ENCODE measurements at places on chromosomes 16 and 17.

DNA sequence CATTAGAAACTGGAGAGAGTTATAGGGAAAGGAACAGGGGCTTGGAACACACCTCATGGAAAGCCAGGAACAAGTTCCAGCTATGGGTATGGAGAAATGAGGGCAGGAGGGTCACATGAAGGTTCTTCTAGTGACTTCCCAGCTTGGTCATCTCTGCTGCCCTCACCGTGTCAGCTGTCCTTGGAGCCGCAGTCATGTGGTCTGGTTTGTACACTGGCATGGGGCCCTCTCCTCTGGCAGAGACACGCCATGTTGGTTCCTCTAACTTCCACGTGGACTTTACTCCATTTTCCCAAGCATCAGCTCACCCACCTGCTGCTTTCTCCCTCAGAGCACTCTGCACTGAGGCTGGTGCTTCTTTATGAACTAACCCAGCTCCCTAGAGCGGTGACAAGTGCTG is 26.3 kb downstream of the MPG start:
- DNase-seq = no peak

- peak; percentile 24 for DNase-seq
These were observed 218.5 kb upstream of the CIBAR2 start for GRCh38 chr16:85330694-85331188.

DNA sequence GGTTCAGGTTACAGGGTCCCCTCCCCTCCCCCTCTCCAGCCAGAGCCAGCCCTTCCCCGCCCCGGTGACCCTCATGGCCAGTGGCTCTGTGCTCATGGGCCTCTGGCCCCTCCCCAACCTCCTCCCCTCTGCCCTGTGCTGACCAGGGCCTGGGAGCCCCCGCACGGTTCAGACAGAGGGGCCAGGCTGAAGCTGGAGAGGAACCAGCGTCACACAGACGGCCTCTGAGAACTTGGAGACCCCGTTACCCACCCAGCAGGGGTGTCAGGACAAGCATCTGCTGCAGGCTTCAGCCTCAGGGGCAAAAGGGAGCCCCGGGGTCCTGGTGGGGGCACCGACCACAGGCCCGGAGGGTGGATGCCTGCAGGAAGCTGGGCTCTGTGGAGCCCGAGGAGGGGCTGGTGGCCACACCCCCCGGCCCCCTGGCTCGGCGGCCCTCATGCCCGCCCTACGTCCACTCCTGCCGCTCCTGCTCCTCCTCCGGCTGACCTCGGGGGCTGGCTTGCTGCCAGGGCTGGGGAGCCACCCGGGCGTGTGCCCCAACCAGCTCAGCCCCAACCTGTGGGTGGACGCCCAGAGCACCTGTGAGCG is at the start of gene WFIKKN1:
Gene WFIKKN1 (plus strand): TSS at position 171 of the 591 bp plus-strand sequence. CDS start 269 bp downstream, at position 440.
- no peak for DNase-seq

- no peak for DNase-seq
These were observed 16.3 kb downstream of the HS3ST4 start for GRCh38 chr16:25707982-25708583.

- no peak for DNase-seq
These were observed 302.9 kb upstream of the XYLT1 start for GRCh38 chr16:17773698-17774101.

DNA sequence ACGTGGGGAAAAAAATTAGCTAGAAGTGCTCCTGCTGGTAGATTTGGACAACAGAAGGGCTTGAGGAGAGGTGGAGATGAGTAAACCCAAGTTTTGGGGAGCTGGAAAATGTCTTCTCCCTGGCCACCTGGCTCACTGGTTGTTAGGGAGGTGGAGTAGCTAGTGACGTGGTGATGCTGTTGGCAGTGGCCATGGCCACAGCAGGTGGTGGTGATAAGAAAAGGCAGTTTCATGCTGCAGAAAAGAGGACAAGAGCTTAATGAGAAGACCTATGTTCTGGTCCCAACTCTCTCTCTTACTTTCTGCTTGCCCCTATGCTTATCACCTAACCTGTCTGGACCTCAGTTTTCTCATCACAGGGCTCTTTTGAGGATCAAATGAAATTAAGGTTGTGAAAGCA is 223.5 kb upstream of the N4BP1 start:
- DNase-seq = no peak

- peak; percentile 34 for DNase-seq
These were observed 72.7 kb downstream of the CYLD start for GRCh38 chr16:50814541-50814940.

- no peak for DNase-seq
These were observed 86.6 kb downstream of the PRKCB start for GRCh38 chr16:23922406-23922805.

DNA sequence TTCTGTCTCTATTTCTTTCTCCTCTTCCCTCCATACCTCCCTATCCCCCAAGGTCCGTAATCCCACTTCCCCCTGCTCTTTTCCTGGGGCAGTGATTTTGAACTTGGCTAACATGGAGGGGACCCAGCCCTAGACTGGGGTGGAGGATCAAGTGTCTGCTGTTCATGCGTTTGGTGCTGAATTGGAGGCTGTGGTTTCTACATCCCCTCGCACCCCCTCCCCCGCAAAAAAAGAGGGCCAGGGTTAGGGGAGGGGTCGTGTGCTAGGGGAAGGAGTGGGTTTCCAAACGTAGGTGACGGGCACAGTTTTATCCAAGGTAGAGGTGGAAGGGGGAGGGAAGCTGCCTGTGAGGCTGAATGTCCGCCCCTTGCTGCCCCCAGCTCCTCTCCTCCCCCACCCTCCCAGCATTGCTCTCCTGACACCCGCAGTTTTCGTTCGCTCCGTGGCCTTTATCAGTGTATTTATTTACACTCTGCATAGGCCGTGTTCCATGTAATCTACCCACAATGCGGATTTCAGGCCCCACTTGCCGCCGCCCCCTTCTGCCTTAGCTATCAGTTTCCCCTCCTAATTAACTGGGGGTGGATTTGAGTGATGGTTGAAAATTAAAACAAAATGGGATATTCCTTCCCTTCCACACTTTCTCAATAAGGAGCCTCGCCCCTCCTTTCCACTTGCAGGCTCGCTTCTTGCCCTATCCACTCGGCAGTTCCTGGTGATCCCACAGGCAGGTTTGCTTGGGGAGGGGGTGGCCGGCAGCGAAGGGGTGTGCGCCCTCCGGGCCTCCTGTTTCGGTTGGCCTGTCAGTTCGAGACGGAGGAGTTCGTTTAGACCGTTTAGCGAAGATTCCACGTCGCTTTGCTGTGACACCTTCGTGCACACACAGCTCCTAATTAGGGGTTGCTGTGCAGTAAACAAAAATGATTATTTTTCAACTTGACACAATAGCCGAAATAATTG is 2.0 kb downstream of the GNAO1 start:
- DNase-seq = no peak

- DNase-seq = no peak
These were observed 202.2 kb downstream of the NTN1 start for GRCh38 chr17:9223531-9223930.

GRCh38 chr17:19510903-19511302 is 22.8 kb upstream of the SLC47A1 start:
- no peak for DNase-seq

DNA sequence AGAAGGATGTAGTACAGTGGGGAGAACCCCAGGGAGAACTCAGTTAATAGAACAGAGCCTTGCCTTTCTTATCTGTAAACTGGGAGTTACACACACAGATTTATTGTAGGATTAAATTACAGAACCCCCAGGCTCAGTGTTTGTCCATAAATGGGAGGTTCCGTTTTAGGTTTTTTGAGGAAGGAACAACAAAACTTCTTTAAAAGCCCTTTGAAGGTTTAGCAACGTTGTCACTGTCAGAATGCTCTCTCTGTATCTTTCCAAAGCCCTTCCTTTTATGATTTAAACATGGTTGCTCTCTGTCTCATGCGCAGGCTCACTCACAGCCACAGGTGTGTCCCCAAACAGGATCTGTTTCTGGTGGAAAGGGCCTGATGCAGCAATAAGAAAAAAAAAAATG is 9.4 kb upstream of the GNA13 start:
- no peak for DNase-seq

DNA sequence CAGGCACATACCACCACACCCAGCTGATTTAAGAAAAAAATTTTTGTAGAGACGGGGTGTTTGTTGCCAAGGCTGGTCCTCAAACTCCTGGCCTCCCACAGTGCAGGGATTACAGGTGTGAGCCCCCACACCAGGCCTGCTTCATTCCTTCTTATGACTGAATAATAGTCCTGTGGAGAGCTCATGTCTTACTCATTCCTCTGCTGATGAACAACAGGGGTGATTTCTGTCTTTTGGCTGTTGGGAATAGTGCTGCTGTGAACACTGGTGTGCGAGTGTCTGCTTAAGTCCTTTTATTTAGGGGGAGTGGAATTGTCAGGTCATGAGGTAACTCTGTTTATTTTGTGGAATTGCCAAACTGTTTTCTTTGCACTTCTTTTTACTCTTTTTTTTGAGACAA is 2.7 kb upstream of the CTRB1 start:
- no peak for DNase-seq

- DNase-seq = no peak
These were observed 13.2 kb upstream of the ARL2BP start for GRCh38 chr16:57231821-57232350.

GRCh38 chr16:85436207-85436606 is 176.9 kb upstream of the GSE1 start:
- no peak for DNase-seq

DNA sequence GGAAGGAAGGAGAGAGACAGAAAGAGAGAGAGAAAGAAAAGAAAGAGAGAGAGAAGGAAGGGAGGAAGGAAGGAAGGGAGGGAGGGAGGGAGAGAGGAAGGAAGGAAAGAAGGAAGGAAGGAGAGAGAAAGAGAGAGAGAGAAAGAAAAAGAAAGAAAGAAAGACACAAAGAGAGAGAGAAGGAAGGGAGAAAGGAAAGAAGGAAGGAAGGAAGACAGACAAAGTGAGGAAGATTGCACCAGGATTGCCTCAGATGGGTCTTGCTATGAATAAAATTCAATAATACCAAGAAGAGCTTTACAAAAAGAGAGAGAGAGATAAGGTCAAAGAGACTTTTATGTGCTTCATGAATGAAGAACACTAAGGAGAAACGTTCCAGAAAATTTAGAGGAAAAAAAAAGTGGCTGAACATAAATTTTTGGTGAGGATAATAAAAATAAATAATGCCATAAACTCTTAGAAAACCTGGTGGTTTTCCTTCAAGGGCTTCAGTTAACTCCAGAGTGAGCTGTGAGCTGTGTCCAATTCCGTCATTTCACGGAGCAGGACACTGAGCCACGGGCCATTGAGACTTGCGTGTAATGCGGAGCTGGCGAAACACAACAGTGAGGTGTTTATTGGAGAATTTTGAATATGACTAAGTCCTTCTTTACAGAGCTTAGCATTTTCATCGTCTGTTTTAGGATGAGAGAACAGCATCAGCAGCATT is 72.7 kb upstream of the TNRC6C start:
- no peak for DNase-seq

GRCh38 chr17:36672403-36672918 is 71.1 kb downstream of the MRM1 start:
- no peak for DNase-seq

DNA sequence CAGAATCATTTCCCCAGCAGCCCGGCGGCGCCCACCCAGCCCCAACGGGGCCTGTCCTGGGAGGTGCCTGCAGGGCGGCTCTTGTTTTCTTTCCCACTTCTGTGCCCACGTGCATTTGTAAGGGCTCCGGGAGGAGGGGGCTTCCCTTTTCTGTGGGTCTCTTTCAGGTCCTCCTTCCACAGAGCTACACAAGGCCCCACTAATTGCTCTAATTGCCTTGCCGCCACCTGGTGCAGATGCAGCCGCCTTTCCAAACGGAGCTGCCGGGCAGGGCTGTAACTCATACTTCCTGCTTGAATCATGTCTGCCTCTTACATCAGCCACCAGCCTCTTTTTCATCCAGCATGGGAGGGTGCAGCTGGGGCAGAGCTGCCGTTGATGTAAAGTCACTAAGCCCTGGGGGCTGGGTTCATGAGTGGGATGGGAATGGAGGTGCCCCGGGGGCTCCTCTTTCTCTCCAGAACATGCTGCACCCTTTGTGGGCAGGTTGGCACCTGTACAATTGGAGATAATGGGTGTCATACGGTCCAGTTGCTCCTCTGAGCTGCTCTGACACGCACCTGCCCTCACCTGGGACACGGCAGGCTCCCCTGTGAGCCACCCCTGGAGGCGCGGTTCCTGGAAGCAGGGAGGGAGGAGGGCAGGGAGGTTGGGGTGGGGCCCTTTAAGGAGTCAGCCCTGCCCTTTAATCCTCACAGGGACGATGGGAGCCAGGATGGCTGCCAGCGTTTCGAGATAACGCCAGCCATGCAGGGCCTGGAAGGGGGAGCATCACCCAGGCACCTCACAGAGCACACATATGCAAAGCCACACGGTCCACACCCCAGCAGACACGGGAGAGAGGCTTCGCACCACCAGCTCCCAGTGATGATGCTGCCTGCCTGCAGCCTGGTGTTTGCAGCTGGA is 41.1 kb upstream of the KLHDC4 start:
- DNase-seq = peak; percentile 83

GRCh38 chr16:77531752-77532151 is 96.9 kb upstream of the ADAMTS18 start:
- no peak for DNase-seq

DNA sequence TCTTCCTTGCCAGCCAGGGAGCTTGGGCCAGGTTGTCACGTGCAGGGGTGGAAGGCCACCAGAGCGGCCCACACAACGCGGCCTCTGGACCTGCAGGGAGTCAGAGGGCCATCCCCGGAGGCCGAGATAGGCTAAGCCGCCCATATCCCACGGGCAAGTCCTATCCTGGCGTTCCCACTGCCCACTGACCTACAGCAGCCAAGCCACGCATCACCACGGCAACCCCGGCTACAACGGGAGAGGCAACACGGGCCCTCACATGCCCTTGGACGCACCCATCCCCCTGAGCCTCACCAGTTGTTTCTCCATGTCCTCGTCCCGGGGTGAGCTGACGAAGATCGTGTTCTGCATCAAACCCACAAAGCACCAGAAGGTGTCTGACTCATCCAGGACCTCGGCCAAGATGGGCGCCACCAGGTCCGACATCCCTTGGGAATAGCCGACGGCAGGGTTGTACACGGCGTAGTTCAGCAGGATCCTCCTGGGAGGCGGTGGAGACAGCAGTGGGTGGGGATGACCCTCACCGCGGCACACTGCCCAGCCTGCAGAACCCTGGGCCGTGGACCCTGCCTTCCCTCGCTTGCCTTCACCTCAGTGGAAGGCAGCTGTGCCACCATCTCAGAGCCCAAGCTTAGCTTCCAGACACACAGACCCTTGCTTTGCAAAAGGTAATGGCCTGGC is 88.2 kb downstream of the TBC1D16 start:
- DNase-seq = no peak

- no peak for DNase-seq
These were observed 1.9 kb downstream of the PHF23 start for GRCh38 chr17:7237266-7237760.

Measured in NCI-H1105 (cell line).